Stimulated activated naive CD8-positive, alpha-beta T cell treated with anti-CD3 and anti-CD28 coated beads, Interleukin-15, Interleukin-2, amounts not matched to agents 100 U/mL and 50 U/mL, for 24 hours (primary cell): ENCODE measurements at places on chromosomes 13 and 19.
A peak's percentile ranks its signal among the peaks of the same experiment; 100 is the strongest.

DNA sequence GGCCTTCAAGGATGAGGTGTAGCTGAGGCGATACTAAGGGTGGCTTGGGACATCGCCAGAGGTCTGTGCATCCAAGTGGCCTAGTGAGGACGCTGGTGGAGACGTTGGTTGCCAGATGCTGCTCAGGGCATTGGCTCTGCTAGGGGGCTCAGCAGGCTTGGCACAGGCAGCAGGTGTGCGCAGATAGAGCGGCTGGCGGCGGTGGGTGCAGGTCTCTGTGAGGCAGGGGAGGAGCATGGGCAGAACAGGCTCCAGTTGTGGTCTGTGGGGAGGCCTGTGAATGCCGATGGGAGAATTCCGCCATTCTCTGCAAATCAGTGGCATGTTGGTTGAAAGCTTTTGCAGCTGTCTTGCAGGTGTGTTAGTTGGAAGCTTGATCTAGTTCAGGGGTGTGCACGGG is 21.2 kb downstream of the PRAM1 start:
- no peak for DNase-seq

DNA sequence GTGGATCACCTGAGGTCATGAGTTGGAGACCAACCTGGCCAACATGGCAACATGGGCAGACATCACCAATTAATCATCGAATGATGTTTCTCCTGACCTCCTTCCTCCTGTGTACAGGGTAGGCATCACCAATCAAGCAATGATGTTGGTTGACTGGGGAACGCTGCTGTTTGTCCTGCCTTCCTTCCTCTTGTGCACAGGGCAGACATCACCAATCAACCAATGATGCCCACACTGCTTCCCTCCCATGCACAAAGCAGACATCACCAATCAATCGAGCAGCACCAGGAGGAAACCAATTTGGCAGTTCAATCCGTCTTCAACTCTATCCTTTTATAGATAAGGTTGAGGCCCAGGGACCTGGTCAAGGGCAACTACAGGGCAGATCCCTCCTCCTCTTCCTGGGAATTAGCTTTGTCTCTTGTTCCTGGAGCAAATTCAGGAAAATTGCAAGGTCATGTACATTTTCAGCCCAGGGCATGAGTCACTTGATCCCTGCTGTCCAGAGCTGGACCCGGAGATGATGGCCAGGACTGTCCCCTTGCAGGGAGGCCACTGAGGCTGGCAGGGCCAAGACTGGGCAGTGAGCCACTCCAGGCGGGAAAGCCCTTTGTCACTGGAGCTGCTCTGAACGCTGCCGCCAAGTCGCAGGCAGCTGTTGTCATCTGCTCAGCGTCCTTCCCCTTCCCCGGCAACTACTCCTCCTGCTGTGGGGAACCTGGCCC is 5.3 kb upstream of the CSNK1G2 start:
- DNase-seq = no peak

- DNase-seq = no peak
Measured at GRCh38 chr19:5216141-5216847, 124.3 kb downstream of the PTPRS start.

- DNase-seq = no peak
Measured at GRCh38 chr19:535017-535835, 3.7 kb downstream of the CDC34 start.

DNA sequence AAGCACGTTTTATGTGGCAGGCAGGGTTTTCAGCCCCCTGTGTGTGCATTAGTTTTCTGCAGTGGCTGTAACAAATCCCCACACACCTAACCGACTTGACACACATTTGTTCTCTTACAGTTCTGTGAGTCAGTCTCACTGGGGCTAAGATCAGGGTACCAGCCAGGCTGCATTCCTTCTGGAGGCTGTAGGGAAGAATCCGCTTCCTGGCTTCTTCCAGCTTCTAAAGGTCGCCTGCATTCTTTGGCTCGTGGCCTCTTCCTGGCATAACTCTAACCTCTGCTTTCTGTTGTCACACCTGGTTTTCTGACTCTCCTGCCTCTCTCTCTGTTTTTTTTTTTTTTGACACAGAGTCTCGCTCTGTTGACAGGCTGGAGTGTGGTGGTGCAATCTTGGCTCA is 6.4 kb downstream of the ELSPBP1 start:
- no peak for DNase-seq

GRCh38 chr19:10471909-10472308 is 31.2 kb downstream of the KEAP1 start:
- DNase-seq = no peak

DNA sequence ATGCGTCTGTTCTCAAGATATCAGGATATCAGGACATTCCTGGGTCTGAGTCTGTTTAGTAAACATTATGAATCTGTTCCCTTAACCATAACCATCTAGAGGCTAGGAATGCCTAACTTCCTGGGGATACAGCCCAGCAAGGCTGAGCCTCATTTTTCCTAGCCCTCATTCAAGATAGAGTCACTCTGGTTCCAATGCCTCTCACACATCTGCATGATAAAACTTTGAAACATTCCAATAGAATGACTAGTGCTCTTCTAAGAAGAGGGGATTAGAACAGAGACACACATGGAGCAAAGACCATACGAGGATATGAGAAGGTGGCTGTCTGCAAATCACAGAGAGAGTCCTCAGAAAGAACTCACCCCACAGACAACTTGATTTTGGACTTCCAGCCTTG is 20.6 kb upstream of the CABP5 start:
- DNase-seq = no peak

DNA sequence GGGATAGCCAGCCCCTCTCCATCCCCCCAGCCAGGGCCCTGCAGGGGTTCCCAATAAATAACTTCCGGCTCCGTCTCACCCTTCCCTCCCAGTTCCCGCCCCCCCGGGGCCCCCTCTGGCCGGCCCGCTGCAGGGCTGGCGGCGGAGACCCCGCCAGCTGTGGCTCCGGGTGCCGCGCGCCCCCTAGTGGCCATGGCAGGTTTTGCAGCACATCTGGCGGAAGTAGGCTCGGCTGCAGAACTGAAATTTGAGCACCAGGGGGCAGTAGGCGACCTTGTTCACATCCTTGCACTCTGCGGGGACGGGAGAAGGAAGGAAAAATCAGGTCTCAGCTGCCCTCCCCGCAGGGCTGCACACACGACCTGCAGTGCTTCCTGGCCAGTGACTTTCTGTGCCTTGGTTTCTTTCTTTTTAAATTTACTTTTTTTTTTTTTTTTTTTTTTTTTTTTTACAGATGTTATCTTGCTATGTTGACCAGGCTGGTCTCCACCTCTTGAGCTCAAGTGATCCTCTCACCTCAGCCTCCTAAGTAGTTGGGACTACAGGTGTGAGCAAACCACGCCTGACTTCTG is 3.6 kb upstream of the MYO1F start:
- DNase-seq = peak; percentile 88

DNA sequence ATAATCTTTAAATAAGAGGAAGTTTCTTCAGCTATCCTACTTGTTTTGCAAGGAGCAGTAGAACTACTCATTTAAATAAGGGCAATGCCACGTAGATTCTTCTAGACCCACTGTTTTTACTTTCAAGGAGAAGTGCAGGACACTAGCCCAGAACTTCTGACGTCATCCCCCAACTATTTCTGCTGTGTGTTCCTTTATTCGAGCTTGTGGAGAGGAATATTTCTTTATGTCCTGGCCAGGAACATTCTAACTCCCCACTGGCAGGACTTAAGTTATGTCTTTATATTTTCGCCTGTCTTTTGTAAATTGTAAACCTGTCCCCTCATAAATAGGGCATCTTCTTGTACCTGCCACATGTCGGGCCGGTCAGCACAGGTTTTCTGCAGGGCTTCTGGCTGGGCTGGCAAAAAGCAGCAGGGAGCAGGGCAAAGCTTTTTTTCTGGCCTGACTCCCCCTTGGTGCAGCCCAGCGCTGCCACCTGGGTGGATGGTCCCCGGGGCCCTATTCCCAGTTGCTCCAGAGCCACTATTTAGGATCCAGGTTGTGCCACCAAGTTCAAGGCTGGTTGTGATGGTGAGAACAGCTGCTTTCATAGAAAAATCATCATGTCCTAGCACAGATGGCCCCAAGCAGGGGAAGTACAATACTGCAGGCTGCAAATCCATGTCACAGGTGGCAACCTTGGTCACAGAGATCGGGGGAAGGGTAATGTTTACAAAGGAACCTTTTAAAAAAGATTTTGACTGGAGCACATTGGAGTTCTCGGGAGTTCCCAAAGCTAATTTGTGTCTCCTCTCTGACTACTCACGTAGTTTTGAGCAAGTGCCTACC is 1.8 kb downstream of the MBNL2 start:
- no peak for DNase-seq

GRCh38 chr19:47836038-47836437 is 14.3 kb downstream of the CRX start:
- no peak for DNase-seq

DNA sequence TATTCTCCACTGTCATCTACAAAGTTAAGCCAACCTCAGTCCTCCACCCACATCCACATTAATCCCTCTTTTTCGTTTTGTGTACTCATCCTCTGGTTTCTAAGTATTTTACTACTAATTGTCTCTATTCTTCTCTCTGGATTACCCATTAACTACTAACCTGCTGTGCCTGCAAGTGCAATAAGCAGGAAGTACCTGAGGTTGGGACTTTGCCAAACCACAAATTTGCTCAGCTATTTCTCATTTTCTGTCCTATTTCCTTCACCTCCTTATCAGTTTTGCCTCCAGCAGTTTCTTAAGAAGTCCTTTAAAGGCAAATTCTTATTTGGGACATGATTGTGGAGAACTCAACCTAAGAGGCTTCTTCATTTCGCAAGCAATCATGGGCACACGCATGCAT is 1708.9 kb downstream of the SLITRK5 start:
- no peak for DNase-seq

DNA sequence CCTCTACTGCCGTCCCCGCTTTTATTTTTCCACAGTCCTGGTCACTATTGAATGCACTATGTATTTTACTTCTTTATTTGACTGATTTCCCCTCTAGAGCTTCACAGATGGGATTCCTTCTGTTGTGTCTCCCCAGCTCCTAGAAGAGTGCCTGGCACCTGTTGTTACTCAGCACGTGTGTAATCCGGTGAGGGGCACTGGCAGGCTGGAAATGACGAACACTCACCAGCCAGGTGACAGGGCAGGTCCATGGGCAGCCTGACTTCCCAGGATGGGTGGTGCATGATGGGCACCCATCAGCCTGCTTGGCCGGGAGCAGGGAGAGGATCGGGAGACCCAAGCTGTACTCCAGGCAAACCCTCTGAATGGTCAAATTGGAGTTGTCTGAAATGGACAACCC is 67.2 kb downstream of the CEBPG start:
- DNase-seq = no peak

GRCh38 chr13:29547153-29547552 is 48.3 kb downstream of the SLC7A1 start:
- DNase-seq = no peak
